Fibroblast of upper back skin (primary cell): ENCODE measurements at places on chromosomes 4 and X.

DNA sequence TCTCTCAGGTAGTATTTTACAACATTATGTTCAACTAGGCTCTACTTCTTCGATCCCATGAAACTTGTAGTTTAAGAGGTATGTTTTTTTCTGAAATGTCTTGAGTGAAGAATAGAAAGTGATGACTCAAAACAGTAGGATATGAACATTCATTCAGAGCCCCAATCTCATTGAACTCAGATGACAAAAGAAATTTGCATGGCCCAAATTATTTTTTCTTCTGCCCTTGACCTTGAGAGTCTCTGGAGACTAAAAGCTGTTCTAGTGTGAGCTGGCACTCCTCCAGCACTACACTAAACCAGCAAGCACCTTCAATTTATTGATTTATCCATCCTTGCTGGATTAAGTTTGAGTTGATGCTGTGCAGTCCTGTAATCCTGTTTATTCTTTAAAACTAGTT is 4.0 kb downstream of the DCLK2 start:
- no peak for DNase-seq

DNA sequence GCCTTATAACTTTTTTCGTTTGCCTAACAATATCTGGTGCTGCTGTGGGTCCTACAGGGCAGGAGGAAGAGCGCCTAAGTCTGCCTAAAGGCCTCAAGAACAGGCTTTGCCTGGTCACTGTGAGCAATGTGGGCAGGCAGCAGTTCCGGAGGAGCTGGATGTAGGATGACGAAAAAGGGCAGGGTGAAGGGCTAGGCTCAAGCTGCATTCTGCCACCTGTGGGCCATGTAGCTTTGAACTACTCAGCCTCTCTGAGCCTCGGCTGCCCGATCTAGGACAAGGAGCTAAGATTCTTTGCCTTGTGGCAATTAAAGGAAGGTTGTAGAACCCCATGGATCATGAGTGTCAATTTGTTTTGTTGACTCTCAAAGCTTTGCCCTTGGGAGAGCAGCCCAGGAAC is 57.1 kb upstream of the MAMLD1 start:
- DNase-seq: no peak

DNA sequence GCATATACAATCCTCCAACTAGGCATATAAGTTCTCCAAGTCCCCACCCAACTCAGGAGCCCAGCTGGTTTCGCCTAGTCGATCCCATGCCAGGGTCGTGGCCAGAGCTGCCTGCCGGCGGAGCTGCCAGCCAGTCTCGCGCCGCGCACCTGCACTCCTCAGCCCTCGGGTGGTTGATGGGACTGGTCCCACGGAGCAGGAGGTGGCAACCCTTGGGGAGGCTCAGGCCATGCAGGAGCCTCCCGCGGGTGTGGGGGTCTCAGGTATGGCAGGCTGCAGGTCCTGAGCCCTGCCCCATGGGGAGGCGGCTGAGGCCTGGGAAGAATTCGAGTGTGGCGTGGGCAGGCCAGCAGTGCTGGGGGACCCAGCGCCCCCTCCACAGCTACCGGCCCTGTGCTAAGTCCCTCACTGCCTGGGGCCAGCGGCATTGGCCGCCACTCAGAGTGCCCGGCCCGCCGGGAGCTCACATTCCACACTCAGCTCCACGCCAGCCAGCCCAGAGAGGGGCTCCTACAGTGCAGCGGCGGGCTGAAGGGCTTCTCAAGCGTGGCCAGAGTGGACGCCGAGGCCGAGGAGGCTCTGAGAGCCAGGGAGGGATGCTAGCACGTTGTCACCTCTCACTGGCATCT is 1086.4 kb upstream of the PCDH10 start:
- DNase-seq: no peak

DNA sequence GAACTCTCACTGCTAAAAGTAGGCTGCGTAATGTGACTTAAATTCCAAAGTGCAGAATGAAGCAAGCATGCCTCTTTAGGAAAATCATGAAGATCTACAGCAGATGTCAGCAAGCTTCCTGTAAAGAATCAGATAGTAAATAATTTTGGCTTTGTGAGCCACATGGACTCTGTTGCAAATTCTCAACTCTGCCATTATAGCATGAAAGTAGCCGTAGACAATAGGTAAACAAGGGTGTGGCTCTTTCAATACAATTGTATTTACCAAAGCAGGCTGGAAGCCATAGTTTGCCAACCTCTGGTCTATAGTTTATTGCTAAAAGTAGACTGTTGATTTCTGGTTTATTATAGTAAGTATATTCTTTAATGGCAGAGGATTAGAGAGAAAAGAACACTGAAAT is 80.3 kb upstream of the FAM9B start:
- no peak for DNase-seq

DNA sequence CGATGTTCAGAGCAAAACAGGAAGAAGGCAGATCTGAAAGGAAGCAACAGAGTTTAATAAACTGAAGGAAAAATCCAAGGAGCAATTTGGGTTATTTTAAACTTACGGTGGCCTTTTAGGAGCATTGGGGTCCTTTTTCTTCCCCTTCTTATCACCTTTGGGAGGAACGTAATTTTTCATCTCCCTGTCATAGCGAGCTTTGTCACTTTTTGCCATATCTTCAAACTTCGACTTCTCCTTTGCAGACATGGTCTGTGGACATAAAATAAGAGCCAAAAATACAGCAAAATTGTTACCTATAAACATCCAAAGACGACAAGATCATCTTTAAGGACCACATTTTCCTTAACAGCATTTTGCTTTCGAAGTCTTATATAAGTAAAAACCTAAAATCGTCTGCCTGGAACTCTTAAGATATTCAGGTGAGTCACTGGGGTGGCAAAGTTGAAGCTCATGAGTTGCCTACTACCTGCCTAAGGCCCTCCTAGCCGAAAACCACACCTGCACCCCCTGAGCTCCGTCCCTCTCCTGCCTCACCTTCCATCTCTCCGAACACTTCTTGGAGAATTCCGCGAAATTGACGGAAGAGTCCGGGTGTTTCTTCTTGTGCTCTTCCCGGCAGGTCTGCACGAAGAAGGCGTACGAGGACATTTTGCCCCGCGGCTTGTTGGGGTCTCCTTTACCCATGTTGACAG is 1.0 kb downstream of the HMGB2 start:
- no peak for DNase-seq

GRCh38 chrX:139974471-139974870 is 9.2 kb upstream of the CXorf66 start:
- no peak for DNase-seq

DNA sequence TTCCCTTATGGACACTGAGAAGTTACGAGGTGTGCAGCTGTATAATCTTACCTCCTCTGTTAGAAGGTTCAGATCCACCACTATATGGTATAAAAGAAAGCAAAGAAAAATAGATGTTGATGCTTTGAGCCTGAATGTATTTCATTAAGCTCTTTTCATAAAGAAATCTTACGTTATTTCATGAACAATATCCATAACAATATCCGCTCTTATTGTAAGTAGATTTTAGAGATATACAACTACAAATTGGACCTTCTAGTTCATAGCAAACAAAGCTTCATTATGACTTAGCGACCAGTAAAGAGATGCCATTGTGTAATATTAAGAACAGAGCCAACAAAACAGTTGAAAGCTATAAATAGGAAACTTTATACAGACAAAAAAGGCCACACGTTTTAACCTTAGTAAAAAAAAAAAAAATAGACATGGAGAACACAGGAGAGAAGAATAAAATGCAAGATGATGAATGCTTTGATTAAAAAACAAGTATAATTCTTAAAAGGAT is 203.6 kb downstream of the PDGFC start:
- no peak for DNase-seq

GRCh38 chr4:8410641-8411271 is 29.8 kb downstream of the ACOX3 start:
- DNase-seq: peak; percentile 63

DNA sequence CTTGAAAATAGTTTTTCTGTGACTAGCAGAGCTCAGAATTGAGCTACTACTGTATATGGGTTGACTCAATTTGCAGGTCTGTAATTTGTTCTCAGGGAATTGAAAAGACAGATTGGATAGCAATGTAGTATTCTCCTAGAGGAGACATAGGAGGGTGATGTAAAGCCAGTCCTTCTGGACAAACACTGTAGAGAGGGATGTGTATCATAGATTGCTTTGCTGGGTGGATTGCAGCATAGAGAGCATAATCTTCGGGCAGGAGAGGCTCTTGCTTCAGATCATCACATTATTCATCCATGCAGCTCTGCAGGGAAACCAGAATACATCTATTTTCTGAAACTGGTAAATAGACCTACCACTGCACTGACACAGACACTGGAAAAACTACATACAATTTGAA is 1110.5 kb downstream of the RAPGEF2 start:
- DNase-seq: no peak

- no peak for DNase-seq
These were observed 407.6 kb downstream of the TLL1 start for GRCh38 chr4:166280642-166281041.

- DNase-seq: no peak
These were observed 55.5 kb downstream of the BMPR1B start for GRCh38 chr4:94813221-94813620.

DNA sequence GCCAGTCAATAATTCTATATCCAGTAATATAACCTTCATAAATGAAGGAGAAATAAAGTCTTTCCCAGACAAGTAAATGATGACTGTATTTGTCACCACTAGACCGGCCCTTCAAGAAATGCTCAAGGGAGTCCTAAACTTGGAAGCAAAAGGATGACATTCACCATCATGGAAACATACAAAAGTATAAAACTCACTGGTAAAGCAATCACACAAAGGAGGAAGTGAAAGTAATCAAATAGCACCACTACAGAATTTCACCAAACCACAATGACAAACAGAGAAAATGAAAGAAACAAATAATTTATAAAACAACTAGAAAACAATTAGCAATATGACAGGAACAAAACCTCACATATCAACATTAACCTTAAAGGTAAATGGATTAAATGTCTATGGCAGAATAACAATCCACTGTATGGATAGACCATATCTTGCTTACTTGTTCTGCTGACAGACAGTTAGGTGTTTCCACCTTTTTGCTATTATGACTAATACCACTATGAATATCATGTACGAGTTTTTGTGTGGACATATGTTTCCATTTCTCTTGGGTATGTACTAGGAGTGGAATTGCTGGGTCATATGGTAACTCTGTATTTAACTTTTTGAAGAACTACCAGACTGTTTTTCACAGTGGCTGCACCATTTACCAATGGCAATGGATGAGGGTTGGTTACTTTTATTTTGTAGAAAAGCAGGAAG is 44.9 kb downstream of the NAT8L start:
- DNase-seq: no peak

- DNase-seq: no peak
These were observed 109.5 kb upstream of the TEX13C start for GRCh38 chrX:125210146-125210545.

- peak; percentile 32 for DNase-seq
These were observed 791.7 kb upstream of the AGA start for GRCh38 chr4:178233906-178234305.

DNA sequence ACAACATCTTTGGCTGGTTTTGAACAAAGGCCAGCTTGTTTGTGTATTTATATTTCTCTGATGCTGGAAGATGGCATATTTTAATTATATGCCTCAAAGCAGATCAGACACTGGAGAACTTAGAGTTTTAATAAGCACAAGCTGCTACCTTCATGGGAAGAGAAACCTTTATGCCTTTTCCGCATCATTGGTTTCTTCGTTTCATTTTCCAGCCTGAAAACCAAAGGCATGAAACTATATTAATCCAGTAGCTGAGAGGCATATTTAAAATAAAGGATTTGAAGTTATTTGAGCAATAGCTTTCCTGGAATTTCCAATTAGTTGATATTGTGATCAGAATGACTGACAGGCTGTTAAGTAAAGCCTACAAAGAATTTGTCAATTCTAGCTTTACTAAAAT is 141.0 kb downstream of the ARHGAP24 start:
- no peak for DNase-seq

DNA sequence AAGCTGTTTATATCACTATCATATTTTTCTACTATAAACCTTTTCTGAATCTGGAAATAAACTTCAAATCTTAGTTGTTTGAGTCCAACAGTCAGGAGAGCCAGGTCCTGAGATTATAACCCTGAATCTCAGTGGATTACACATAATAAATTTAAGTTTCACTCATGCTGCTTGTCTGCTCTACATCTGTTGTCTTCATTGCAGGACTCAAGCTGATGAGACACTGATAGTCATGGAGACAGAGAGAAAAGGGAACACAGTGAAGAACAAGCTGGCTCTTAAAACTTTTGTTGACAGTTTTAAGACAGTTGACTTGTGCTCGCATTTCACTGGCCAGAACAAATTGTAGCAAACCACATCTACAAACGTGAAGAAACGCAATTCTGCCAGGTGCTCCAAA is 327.0 kb upstream of the CTSO start:
- no peak for DNase-seq

GRCh38 chr4:165461159-165461821 is 82.5 kb downstream of the CPE start:
- DNase-seq: peak; percentile 96

- DNase-seq: peak; percentile 48
These were observed at the start of gene ARL9 for GRCh38 chr4:56505269-56506130. Gene ARL9 (plus strand): TSS chr4:56505791. CDS start chr4:56505863, 72 bp downstream.

DNA sequence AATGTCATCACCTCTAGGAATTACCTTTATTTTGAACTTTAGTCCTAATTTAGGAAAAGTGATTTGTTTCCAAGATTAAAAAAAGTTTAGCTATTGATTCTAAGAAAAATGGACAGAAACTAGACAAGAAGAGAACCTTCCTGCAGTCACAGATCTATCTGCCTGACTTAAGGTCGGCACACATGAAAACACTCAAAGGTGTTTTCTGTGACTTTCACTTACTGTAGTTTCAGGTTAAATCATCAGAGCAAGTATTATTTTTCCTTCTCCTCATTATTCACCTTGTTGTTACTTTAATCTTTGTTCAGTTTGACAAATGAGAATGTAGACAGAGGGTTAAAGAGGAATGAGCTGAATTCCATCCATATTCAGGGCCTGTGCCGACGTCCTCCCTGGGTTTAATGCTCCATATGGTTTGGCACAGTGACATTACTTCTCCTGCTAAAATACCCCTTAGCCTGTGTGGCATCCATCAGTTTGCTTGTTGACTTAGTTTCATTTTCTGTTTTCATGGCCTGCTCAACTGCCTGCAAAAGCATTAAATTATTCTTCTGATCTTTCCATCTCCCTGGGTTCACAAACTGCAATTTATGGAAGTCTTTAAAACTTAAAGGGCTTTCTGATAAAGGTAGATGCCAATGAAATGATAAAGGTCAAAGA is 352.7 kb downstream of the NKX6-1 start:
- no peak for DNase-seq

DNA sequence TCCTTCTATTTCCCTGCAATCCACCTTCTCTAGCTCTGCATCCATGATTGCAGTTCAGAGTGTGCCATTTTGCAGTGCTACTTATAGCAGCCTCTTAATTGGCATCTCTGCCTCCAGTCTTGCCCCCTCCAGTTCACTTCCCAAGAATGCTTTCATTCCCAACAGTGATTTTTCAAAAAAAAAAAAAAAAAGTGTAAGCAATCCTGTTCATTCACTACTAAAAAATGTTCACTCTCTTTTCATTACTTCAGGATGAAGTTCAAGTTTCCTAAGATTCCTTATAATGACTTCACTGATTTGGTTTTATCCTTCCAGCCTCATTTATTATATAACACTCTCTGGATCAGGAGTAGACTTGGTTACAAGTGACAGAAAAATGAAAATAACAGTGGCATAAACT is 124.7 kb upstream of the LNX1 start:
- peak; percentile 65 for DNase-seq
